HFFc6 (cell line): ENCODE measurements at places on chromosomes 3 and 15. TPM values are rescaled to one million over a fixed set of nuclear protein-coding genes. Genes with fewer than 3 reads are reported as not detected.

CCDC33 gene
- not detected in 2 replicates for total RNA-seq

CHRFAM7A gene
- total RNA-seq, result not detected in 3 replicates

RAB7A gene
- 303 to 333 TPM (median 330 TPM) in 3 replicates for total RNA-seq

ATP8B4 gene
- 0.63 to 1.1 TPM (median 0.74 TPM) in 3 replicates for total RNA-seq

NAALADL2 gene
- total RNA-seq, result 11.9 to 13.1 TPM (median 12.3 TPM) in 3 replicates

LDHAL6B gene
- total RNA-seq, result not detected in 3 replicates
